ENCODE measurements at places on chromosomes 3 and 15.

DNA sequence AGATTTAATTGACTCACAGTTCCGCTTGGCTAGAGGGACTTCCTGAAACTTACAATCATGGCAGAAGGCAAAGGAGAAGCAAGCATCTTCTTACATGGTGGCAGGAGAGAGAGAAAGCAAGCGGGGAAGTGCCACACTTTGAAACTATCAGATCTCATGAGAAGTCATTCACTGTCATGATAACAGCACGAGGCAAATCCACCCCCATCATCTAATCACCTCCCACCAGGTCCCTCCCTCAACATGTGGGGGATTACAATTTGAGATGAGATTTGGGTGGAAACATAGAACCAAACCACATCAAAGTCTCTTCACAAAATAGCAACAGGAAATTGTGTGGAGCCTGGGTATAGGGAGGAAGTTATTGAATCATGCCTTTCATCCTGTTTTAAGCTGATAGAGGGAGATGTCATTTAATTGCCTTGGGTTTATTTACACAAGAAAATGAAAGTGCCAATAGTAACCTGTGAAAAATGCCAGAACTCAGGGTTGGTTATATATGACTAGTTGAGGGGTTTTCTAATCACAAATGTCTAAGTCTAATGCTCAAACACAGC lies 624.8 kb upstream of the LMCD1 start:
- no peak for DNase-seq

DNA sequence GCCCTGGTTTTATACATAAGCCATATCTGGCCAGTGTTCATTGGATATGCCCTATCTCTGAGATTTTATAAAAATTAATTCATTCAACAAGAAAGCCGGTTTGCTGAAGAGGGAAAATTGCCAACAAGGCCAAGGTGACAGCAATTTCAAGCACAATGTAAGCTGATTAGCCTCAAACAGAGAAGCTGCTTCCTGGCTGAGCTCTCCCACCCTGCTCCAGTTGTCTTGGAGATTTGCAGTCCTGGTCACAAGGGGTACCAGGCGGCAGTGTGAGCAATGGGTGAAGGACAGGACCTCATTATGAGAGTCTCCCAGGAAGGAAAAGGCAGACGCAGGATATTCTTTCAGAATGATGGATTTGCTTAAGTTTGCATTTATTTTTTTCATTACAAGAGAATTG lies 5.4 kb upstream of the THSD4 start:
- DNase-seq = no peak

- peak; percentile 3 for DNase-seq
Measured at GRCh38 chr3:62238003-62238402, 135.3 kb downstream of the FEZF2 start.

DNA sequence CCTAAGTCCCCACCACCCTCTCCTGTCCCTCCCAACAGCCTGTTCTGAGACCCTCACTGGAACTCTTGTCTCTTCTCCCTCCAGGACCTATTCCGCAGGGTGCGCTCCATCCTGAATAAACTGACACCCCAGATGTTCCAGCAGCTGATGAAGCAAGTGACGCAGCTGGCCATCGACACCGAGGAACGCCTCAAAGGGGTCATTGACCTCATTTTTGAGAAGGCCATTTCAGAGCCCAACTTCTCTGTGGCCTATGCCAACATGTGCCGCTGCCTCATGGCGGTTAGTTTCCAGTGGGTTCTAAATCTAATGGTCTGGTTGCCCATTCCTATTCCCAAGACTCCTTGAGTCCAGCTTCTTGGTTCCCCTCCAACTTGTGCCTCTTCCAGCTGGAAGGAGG lies 9.3 kb downstream of the EIF4G1 start:
- no peak for DNase-seq

DNA sequence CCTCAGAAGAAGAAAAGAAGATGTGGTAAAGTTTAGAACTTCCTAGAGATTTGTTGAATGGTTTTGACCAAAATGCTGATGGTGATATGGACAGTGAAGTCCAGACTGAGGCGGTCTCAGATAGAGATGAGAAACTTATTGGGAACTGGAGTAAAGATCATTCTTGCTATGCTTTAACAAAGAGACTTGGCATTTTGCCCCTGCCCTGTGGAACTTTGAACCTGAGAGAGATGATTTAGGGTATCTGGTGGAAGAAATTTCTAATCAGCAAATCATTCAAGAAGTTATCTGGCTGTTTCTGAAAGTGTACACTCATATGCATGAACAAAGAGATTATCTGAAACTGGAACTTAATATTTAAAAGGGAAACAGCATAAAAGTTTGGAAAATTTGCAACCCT lies 505.2 kb downstream of the NSUN3 start:
- no peak for DNase-seq

DNA sequence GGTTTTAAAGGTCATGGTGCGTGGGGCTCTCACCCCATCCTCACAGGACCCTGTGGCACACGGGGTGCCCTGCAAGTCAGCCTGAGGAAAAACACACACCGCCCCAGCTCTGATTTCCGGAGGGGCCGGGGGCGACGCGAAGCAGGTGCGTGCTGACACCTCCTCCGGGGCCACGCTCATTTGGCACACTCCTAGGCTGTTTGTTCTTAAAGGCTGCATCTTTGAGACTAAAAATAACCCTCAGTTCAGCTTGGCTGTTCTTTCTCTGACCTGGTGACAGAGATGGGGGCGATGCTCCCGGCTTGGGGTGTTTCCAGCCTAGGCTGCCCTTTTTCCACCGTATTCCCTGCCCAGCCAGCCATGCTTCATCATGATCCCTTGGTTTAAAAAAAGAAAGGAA lies 141.5 kb upstream of the TPM1 start:
- no peak for DNase-seq

GRCh38 chr3:137024348-137024747 lies 66.6 kb downstream of the IL20RB start:
- DNase-seq = no peak

All from fibroblast of skin of right biceps (primary cell).